AG09319 (cell line): ENCODE measurements at places on chromosomes 3 and 15.

- DNase-seq: no peak
These were observed 1.2 kb downstream of the RASGRF1 start for GRCh38 chr15:79089331-79089889.

DNA sequence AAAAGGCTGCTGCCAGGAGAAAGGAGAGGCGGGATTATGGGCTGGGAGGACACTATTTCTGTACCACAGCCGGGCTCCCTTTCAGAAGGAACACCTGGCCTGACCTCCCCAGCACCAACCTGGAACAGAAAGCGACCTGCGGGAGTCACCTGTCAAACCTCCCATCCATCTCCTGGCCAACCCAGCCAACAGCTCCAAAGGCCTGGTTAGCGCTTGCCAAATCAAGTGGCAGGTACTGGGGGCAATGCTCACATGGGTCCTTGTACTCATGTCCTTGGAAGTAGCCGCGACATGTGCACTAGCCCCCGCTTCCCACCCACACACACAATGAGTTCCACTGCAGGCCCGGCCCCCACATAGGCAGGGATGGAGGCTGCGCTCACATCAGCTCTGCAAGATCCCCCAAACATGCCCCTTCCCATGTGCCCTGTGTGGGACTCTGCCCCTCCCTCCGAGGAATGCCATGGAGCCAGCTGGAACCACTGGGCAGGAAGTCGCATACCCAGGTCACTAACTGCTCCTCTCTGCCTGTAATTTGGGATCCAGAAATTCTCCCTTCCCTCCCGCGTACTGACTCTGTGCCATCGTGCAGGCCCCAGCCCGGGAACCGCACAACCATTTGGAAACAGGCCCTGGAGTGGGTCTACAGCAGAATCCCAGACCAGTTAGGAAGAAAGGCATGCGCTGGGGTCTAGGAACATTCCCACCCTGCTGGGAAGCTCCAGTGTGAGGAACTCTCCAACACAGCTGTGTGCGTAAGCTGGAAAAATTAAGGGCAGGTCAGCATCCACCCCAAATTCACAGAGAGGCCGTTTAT is 98.9 kb downstream of the LRIG1 start:
- no peak for DNase-seq

DNA sequence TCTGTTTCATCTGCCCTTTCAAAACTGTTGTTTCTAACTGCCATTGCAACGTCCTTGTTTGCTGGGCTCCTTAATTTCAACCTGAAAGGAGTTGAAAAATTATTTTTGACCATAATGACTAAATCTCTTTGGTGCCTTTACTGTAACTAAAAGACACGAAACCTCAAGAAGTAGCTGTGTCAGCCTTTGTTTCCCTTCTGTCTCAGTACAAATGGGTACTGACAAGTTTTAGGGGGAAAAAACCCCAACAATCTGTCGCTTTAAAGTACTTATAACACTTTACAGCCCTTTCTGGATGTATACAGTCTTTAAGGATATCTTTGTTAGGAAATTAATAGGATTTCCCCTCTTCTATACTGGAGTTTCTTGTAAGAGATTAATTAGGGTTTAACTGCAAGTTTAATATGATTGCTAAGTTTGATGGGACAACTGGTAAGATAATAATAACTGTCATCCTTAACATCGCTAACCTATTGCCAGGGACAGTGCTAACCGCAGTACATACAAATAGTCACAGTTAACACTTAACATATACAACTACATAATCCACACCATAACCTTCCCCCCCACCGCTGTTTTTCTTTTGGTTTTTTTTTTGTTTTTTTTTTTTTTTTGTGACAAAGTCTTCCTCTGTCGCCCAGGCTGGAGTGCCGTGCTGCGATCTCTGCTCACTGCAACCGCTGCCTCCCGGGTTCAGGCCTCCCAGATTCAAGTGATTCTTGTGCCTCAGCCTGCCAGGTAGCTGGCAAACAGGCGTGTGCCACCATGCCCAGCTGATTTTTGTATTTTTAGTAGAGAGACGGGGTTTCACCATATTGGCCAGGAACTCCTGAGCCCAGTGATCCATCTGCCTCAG is 1.7 kb downstream of the GXYLT2 start:
- DNase-seq: no peak

DNA sequence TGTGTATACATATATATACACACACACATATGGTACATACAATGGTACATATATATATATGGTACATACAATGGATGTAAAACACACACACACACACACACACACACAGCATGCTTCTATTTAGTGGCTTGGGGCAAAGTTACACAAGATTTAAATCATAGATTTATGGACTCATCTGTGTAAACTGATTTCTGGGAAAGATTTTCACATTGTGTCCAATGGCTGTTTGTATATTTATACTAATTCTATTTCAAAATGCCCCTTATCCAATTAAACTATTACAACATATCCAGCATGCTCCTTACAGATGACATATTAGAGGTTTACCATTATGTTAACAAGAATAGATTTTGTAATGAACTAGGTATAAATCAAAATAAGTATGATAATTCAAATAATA is 94.9 kb downstream of the ANO10 start:
- DNase-seq: no peak

DNA sequence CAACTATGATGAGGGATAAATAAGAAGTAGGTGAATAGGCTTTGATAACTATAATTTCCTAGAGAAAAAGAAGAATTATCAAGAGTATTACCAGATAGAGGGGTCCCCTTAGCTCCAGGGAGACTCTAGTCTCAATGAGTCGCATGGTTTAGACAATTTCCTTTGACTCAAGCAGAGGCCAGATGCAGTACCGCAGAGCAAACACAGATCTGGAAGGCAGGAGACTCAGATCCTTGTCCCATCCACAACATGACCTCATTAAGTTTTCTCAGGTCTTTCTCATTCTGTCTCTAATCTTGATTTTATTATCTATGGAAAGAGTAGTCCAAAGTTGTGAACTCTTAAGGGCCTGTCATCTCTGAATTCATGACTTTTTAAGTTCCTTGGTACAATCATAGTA is 987.9 kb downstream of the NTRK3 start:
- no peak for DNase-seq

GRCh38 chr3:35946121-35946853 is 307.0 kb downstream of the ARPP21 start:
- no peak for DNase-seq
